ENCODE measurements at places on chromosomes 11 and 22.

GRCh38 chr11:63613517-63614135 is 607 bp downstream of the PLAAT3 start:
- DNase-seq: peak; percentile 26

DNA sequence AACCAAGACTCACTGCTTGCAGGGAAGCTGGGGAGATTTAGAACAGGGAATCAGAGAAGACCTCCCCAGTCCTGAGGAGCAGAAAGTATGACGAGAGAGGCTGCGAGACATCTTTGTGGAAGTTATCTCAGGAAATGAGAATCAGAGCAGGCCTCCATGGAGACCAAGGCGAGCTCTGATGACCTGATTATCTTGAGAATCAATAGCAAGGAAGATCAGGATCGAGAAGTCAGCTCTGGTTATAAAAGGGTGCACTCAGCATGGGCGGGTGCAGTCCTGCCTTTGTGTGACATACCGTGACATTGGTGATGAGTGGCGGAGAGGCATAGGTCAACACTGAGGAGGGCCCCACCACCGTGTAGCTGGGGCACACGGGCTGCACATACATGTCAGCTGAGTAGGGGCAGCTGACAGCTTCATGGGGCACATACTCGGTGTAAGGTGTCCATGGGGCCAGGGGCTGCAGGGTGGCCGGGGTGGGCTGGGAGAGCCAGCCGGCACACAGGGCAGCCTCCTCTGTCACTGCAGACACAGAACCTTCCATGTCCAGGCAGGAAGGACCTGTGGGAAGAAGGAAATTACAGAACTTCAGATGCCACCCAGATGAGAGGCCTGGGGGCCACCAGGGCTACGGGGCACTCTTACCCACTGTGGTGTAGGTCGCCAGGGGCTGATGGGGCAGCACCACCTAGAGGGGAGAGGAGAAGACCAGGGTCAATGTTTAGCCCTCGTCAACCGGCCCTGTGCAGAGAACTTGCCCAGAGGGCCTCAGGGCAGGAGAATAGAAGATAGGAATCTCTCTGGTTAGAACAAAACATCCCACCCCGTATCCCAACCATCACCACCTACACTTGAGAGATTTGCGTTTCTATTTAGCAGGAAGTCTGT is 21.7 kb downstream of the POU2AF1 start:
- no peak for DNase-seq

DNA sequence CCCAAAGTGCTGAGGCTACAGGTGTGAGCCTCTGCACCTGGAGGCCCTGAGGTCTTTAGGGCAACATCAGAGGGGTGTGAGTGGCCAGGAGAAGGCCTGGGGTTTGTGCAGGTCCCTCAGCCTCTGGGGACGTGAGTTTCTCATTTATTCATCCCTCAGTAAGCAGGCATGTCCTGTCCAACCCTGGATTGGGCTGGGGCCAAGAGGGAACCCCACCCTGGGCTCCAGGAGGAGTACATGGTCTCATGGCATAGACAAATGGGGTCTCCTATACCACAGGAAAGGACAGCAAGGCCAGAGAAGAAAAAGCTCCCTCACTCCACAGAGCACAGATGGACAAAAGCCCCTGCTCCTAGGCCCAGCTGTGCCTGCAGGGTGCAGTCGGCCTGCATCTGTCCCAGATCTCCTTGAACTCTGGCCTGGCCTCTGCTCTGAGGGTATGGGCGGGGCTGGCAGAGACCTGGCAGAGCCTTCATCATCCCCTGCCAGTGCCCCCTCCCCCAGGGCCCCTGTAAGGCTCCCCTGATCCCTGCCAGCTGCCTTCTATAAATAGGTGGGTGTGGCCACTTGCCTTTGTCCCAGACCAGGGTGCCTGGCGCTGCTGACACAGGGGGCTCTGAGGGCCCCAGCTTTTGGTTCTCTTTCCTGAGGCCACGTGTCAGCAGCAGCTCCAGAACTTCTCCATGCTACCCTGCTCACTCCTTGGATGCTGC is 34.6 kb downstream of the A4GALT start:
- DNase-seq: no peak

GRCh38 chr11:47464483-47464882 is 15.5 kb upstream of the RAPSN start:
- DNase-seq: no peak

DNA sequence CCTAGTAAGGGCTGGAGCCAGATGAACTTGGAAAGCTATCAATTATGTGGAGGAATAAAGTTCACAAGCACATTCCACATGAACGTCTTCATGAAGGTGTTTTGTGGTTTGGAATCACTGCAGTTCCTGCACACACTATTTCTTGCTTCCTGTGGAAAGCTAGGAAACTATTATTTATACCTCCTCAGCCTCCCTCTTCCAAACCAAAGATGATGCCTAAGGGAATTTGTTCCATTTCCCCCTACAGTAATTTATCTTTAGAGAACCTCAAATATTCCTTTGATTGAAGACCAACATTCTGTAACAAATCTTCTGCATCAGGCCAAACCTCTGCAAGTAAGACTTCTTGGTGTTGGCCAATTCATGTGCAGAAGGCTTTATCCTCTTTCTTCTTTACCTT is 115.8 kb upstream of the ARHGAP20 start:
- no peak for DNase-seq

- DNase-seq: no peak
These were observed 42.9 kb upstream of the DAGLA start for GRCh38 chr11:61637277-61637676.

GRCh38 chr22:49567899-49568750 is 259.5 kb downstream of the BRD1 start:
- DNase-seq: no peak

DNA sequence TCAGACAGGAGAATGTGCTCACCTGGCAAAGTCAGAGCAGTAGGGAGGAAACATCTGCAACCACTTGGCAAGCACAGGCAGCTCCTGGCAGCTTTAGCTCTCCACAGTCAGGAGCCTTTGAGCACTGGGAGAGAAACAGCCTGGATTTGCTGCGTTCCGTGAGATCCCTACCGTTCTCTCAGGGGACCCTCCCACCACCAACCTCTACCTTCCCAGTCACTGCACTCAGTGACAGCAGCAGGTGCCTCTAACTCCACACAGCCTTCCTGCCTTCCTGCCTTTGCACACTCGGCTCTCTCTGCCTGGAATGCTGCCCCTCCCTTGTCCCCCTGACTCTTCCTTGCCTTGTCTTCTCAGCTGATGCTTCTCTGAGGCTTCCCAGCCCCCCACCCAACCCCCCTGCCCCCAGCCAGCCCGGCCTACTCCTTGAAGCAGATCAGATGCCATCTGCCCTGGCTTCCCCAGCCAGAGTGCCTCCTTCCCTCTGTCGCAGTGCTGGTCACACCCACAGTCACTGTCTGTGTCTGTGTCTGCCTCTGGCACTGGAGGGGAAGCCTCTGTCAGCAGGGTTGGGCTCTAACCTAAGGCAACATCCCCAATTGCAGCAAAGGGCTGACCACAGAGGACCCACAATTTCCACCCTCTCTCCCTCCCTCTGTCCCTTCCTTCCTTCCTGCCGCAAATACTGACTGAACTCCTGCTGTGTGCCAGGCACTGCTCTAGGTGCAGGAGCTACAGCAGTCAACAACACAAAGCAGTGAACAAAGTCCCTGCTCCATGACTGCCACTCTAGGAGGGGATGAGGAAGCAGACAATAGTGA is 14.9 kb upstream of the TSKU start:
- DNase-seq: no peak

GRCh38 chr11:11391169-11391568 is 38.1 kb upstream of the CSNK2A3 start:
- no peak for DNase-seq

- no peak for DNase-seq
These were observed 68.9 kb downstream of the C22orf31 start for GRCh38 chr22:28992565-28993356.

DNA sequence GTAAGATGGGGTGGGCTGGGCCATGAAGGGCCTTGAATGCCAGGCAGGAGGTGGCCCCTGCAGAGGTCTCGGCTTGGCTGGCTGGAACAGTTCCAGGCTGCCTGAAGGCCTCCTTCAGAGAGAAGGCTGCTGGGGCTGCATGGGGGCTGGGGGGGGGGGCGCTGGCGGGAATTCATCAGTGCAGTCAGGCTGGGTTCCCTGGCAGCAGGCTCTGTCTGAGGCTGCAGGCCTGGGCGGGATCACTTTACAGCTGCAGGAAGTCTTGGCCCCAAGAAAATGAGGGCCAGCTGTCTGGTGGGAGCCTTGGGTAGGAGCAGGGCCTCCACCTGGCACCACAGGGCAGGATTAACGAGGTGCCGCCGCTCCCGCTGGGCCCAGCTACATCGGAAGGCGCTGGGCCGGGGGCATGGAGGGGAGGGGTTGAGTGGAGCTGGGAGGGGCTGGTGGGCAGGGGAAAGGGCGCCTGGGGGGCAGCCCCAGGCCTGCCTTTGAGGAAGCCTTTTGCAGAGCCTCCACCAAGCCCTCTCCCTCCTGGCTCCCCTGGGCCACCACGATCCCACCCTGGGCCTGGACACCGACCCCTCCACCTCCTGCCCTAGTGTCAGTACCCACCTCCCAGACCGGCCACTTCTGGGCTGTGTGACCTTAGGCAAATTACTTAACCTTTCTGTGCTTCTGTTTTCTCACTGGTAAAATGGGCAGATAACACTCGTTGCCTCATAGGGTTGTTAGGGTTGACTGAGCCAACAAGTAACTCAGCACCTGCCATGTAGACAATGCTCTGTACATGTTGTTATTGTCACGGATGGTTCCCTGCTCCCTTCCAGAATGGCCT is 31.0 kb upstream of the HMOX1 start:
- DNase-seq: no peak

GRCh38 chr22:43772831-43773230 is 39.3 kb downstream of the EFCAB6 start:
- no peak for DNase-seq

GRCh38 chr22:46824344-46824909 is 62.0 kb downstream of the TBC1D22A start:
- DNase-seq: no peak

- no peak for DNase-seq
These were observed 5.6 kb downstream of the JHY start for GRCh38 chr11:122888162-122888561.

DNA sequence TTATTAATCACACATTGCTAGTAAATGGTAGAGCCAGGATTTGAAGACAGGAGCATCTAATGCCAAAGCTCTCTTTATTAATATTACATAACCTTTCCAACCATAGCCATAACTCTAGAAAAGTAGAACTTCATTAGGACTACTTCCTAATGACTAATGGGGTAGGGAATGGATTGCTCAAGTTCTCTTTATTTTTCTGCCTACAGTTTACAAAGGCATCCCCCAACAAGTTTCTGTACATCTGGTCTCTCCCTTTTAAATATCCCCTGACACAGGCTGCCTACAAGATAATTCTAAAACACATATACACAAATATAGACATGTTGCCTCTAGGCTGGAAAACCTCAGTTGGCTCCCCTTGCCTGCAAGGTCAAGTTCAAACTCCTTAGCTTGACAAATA is 534.9 kb downstream of the SOX6 start:
- no peak for DNase-seq

GRCh38 chr11:83410605-83411565 is 124.7 kb upstream of the CCDC90B start:
- DNase-seq: no peak

DNA sequence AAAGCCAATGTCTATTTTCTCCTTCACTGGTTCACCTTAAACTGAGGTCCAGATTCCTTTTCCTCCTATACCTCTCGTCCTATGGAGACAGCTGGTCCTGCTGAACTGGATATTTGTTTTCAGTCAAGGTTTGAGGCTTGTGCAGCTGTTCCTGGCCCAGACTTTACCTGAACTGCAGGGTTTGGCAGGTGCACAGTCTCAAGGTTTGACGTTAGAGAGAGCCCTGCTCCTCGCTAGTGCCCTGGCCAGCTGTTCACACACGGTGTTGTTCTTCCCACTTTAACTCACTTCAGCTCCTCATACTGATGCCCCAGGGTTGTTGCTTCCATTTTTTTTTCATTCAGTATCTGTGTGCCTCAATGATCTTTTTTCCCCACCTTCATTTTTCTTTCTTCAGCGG is 74.0 kb upstream of the TTC12 start:
- DNase-seq: no peak
